ENCODE measurements at places on chromosomes 4 and X.

DNA sequence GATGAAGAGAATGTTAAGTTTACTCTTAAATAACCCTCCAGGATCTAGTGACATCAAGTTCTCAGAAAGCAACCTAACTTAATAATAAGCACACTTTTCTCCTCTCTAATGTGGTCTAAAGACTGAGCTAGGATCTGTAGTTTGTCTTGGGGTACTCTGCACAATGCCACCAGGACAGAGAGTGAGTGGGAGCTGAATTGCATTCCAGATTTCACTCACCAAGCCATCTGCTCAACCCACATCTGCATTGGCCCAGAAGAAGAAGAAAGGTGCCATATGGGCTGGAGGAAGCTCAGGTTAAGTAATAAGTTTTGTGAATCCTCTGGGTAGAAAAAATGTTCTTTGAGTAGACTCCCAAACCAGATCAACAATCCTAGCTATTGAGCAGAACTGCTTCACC is 384.6 kb downstream of the PPP3CA start:
- DNase-seq = no peak

DNA sequence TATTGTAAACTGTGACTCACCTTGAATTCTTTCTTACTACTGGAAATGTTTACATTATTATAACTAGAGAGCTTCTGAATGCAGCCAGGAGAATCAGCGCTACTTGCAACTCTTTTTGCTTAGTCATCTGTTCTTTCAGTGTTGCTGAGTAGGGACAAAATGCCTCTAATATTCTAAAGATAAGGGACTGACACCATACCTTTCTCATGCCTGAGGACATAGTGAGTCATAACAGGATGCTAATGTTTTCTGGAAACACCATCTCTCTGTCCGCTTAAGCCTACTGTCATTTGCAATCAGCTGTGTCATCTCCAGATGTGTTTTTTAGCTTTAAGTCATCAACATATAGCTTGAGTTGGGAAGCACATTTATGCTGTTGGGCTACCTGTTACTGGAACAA is 108.3 kb downstream of the QRFPR start:
- peak; percentile 14 for DNase-seq

GRCh38 chrX:76987381-76987780 is 459.8 kb upstream of the FGF16 start:
- no peak for DNase-seq

GRCh38 chr4:141047228-141047884 is 85.9 kb downstream of the RNF150 start:
- DNase-seq = no peak

GRCh38 chrX:50691820-50692219 is 122.2 kb downstream of the SHROOM4 start:
- no peak for DNase-seq

DNA sequence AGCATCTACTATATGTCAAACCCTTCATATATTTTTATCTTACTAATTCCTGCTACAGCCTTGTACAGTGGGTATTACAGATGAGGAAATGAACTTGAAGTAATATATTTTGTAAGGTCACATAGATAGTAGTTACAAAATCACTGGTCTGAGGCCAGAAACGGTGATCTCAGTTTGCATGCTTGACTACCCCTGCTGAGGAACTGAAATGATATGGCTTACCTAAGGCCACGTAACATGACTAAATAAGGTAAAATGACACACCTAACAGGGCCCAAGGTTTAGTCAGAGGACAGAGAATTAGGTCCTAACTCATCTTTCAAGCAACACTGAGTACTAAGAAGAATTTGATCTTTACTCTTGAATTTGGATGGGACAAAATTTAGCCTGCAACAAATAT is 1.5 kb upstream of the COMMD8 start:
- no peak for DNase-seq

- DNase-seq = no peak
These were observed 259.2 kb downstream of the PCDH7 start for GRCh38 chr4:30979402-30979801.

- no peak for DNase-seq
These were observed 651.3 kb downstream of the TECRL start for GRCh38 chr4:63757929-63758328.

Data from SK-N-MC (cell line).